ENCODE measurements at places on chromosomes 3 and 15.

DNA sequence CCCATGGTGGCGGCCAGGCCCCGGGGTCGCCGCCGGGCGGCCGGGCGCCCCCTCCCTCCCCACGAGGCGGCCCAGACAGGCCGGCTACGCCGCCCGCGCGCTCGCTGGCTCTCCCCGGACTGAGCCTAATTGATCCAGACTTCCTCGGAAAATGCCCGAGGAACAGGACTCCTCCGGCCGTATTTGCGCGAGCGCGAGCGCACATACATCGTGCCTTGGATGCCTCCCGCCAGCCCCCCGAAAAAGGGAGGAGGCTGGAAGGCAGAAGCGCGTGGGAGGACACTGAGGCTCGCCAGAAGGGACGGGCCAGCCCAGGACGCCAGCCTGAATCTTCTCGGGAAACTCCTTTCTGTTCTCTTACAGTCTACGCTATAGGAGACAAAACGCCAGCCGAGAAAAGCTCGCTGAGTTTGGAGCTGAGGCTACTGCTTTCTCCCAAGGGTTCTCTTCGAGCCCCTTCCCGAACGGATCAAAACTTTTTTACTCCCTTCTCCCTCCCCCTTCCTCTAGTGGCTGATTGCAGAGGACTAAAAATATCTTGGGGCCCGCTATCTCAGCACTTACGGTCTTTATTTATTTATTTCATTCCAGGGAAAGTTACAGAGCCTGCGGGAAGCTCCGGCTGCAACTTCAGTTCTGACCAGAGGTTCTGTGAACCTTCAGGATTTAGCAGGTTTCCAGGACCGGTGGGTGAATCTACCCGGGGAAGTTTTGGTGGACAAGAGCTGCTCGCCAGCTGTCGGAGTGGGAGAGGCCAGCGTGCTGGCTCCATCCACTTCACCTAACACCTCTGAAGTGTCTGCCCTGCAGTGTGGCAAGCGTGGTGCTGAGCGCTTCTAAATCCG, at the start of gene PDZRN3:
PDZRN3 (minus strand) TSS at position 121 of the 845 bp plus-strand sequence.
- DNase-seq = peak; percentile 23

DNA sequence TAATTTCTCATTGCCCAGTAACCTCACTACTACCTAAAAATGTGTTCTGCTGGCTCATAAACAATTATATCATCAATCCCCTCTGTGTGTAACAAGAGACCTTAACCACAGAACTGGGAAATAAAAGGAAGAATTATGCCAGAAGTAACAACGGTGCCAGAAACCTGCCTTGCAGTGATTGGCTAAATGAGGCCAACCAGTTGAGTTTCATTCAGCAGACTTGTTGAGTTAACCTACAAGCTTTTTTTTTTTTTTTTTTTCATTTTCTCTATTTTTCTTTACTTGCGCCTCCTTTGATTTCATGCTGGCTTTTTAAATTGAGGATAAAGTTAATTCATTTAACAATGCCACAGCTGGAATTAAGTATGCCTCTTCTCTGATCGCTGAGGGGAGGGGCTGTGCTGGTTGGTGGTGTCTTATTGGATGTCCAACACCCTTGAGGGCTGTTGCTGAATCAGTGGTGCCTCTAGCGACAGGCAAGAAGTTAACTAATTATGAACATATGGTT, 30.0 kb upstream of the GMNC start:
- no peak for DNase-seq

DNA sequence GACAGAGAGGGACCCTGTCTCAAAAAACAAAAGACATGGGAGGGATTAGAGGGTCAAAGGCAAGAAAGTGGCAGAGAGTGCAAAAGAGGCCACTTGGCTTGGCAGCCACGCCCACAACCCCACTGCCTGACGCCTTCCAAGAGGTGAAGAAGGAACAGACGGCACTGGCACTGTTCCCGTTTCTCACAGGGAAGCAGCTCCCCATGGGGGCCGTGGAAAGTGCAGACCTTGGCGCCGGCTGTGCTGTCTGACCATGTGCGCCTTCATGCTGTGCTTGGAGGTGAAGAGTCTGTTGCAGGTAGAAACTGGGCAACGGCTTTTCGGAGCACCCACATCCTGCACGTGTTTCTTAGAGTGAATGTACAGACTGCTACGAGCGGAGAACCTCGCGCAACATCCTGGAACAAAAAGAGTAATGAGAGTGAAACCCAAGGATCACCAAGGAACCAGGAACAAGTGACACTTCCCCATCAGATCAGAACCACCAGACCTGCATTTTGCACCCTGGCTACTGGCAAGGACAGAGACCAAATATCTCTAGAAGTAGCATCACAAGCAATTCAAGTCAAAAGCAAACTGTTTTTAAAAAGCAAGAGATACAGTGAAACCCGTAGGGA, 9.7 kb downstream of the ZXDC start:
- no peak for DNase-seq

DNA sequence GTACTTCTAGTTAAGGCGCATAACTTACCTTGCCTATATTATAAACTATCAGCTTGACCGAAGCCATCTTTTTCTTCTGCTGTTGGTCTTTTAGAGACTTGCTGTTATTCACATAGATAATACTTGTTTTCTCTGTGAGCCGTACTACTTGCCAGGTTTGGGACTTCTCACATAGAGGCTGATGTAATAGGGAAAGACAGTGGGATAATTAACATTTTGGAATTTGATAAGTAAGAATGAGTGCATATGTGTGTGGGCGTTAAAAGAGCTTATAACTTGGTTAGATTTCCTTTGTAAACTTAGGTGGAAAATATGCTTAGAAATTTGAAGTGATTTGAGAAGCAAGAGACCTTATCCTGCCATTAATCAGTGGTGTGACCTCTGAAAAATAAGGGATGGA, 47.8 kb downstream of the FNDC3B start:
- no peak for DNase-seq

GRCh38 chr15:90907838-90908507, 4.9 kb downstream of the MAN2A2 start:
- DNase-seq = no peak

GRCh38 chr3:189419683-189420082, 211.5 kb upstream of the TP63 start:
- peak; percentile 68 for DNase-seq

DNA sequence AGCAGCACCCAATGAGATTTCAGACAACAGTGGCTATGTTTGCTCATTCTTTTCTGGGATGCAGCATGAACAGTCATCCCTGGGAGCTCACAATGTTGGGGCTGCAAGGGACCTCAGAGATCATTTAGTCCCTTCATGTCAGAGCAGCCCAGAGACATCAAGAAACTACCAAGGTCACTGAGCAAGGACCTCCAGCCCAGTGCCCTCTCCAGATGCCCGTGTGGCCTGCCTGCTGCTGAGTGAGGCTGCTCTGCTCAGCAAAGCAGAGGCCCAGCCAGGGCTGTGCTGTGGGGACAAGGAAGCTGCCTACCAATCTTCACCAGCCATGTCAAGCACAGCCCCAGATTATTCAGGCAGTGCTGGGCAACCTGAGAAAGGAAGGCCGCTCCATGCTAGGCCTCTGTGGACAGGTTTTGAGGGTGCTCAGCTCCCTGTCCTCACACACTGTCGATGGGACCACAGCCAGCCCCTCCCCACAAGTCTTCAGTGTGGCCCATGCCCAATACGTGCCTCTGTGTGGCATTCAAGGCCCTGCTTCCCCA, 99.7 kb downstream of the DAPK2 start:
- no peak for DNase-seq

GRCh38 chr15:53611145-53611920, 148.1 kb downstream of the WDR72 start:
- no peak for DNase-seq

DNA sequence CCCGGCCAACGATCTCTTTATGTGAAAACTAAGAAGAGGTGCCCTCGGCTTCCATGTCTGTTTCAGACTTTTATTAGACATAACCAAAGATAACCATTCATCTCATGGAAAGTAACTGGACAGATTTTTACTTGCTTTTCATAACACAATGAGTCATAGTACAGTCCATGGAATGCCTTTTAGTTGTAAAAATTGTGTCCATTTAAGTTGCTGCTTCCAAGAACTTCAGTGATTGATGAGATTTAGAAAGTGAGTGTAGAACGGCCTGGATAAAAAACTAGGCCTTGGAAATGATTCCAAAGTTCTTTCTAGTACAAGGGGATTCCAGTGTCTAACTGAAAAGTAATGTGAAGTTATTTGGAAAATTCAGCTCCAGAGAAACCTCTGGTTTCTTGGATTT, 10.8 kb downstream of the EIF2AK4 start:
- no peak for DNase-seq

DNA sequence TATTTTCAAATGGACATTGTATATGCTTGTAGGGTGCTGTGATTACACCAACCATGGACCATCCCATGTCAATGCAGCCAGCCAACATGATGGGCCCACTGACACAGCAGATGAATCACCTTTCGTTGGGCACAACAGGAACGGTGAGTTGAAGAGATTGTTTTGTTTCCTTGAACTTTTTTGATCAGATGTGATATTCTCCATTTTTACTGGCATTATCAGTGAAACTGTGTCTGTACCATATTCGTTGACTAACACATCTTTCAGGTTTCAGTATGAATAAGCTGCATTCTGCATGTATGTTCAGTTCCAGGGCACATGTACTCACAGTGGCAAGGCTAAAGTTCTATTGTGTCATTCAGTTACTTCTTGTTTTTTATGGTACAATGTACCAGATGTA, 655.2 kb downstream of the RBMS3 start:
- DNase-seq = no peak

- DNase-seq = no peak
Observed at GRCh38 chr15:45618813-45619212, 16.0 kb upstream of the SQOR start.

DNA sequence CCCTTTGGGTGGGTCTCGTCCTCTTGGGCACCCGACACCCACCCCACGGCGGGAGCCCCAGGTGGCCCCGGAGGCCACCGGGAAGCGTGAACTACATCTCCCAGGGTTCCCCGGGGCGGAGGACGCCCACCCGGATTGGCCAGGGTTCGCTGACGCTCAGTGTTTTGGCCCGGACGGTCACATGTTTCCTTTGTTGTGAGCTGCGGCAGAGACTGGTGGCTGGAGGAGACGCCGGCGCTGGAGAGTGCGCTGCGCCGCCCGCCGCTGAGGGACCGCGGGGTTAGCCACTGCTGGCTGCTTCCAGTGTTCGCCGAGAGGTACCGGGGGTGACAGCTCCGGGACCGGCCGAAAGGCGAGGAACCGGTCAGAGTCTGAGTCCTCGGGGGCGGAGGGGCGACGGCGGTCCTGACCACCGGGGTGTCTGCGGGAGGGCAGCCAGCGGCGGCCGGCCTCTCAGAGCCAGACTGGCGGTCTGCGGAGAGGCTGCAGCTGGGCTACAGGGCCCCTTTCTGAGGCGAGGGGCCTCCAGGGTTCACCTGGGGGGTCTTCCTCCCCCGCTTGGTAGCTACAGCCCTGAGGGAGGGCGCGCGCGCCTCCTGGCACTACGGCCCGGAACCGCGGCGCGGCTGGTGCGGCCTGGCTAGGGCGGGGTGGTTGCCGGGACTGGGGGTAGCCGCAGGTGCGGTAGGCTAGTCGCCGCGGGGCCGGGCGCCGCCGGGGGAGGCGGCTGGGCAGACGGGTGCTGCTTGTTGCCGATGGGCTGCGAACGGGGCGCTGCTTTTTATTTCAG, at the start of gene KLHL24:
KLHL24 (plus strand) TSS at position 193 of the 790 bp plus-strand sequence. CDS start 14,734 bp downstream, outside the sequence.
- DNase-seq = peak; percentile 91

DNA sequence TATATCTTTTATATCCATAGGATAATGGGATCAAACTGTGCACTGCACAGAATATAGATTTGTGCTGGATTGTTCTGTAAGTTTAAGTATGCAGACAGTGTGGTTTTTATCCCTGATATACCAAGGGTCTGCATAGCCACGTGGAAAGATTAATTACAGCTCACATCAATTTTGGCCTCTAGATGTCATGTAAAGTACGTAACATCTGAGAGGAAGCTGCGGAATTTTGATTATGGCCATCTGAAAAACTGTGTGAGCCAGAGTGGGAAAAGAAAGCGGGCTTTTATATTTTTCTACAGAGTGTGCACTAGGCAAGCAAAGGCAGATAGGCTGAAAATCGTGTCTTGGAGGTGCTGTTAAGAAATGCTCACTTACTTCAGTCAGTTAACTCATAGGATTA, 562.7 kb downstream of the GBE1 start:
- no peak for DNase-seq

- DNase-seq = no peak
Observed at GRCh38 chr3:34408088-34408487, 609.7 kb downstream of the PDCD6IP start.

DNA sequence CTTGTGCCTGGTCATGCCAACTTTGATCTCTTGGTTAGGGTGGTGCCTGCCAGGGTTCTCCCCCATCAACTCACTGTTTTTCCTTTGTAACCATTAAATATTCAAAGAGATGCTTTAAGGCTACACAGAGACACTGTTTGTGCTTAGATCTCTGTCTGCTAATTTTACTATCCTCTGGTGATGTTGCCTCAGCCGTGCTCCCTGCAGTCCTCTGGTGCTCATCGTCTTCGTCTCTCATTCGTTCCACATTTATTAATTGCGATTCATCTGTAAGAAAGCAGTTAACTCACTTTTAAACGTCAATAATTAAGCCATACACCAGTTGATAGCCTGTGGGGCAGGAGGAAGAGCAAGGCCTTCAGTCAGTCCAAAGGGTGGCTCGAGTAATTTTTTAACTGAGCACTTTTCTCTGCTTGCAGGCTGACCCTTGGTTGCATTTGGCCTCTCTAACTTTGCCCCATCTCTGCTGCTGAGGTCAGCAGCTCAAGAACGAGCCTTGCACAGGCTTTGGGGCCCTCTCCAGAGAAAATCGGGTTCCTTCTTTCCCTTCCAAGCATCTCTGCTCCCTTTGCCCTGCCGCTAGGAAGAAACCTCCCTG, 62.9 kb downstream of the KLF15 start:
- DNase-seq = no peak

- no peak for DNase-seq
Observed at GRCh38 chr3:159792070-159792469, 196.6 kb upstream of the IL12A start.

DNA sequence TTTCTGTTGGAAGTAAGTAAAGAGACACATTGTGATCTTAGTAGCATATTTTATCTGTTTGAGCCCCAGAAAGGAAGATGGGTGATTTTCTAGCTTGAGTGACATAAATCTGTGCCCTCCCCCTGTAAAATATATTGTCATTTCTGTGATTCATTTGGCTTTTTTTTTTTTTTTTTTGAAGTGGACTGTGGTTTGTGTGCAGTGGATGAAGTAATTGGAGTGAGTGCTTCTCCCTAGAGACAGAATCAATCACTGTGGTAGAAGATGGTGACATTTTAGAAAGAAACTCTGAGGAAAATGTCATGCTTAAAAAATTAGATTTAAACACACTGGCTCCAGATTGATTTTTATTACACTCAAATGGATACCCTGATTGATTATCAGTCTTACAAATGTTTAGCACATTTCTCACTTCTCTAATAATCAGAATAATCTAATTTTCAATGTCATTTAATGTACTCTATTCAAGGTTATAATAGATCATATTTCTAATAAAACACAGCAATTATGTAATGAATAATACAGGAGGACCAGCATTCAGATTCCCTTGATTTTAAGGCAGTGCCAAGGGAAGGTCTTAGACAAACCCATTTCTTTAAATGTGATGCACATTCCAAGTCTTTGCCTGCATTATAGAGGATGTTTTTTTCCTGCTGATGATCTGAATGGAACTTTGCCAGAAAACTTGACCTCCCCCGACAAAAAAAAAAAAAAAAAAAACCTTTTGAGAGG, 116.6 kb downstream of the TOP2B start:
- DNase-seq = no peak

GRCh38 chr15:60184579-60184978, 180.5 kb downstream of the FOXB1 start:
- no peak for DNase-seq

- no peak for DNase-seq
Observed at GRCh38 chr15:78605680-78606079, 15.1 kb downstream of the CHRNA3 start.

GRCh38 chr3:98968347-98968746, 66.9 kb upstream of the DCBLD2 start:
- DNase-seq = no peak

- peak; percentile 25 for DNase-seq
Observed at GRCh38 chr3:108099679-108100428, 9.0 kb upstream of the CD47 start.
